ENCODE measurements at places on chromosomes 2 and 18. TPM values are rescaled to one million over a fixed set of nuclear protein-coding genes. Genes with fewer than 3 reads are reported as not detected.

The NMUR1 gene
- 0.89 TPM for polyA plus RNA-seq

The CCDC195 gene
- polyA plus RNA-seq: not detected

The RIT2 gene
- not detected for polyA plus RNA-seq

The SDC1 gene
- 113 TPM for polyA plus RNA-seq

The SERPINB3 gene
- polyA plus RNA-seq: 15.3 TPM

The NYAP2 gene
- polyA plus RNA-seq: 0.20 TPM

The UGT1A6 gene
- 1.9 TPM for polyA plus RNA-seq

The CD8A gene
- polyA plus RNA-seq: 3.7 TPM

The MBD2 gene
- polyA plus RNA-seq: 35.4 TPM

The CCDC102B gene
- 7.1 TPM for polyA plus RNA-seq

The NT5C1B gene
- polyA plus RNA-seq: not detected

The KCNG2 gene
- polyA plus RNA-seq: 0.16 TPM

The AMER3 gene
- polyA plus RNA-seq: not detected

The DLGAP1 gene
- 0.54 TPM for polyA plus RNA-seq

The SNRNP27 gene
- polyA plus RNA-seq: 32.0 TPM

The OTX1 gene
- 0.30 TPM for polyA plus RNA-seq

The DSG1 gene
- polyA plus RNA-seq: not detected

The SERPINB10 gene
- 0.96 TPM for polyA plus RNA-seq

The GALNT3 gene
- polyA plus RNA-seq: 15.4 TPM

The ZNF638 gene
- 45.1 TPM for polyA plus RNA-seq

The MARCO gene
- 114 TPM for polyA plus RNA-seq

The PLCD4 gene
- polyA plus RNA-seq: 0.49 TPM

The KHK gene
- polyA plus RNA-seq: 3.1 TPM

The PUM2 gene
- 29.5 TPM for polyA plus RNA-seq

The CRYGC gene
- polyA plus RNA-seq: not detected

The ABCG8 gene
- polyA plus RNA-seq: not detected

The ARHGAP25 gene
- polyA plus RNA-seq: 19.0 TPM

The LHCGR gene
- 0.06 TPM for polyA plus RNA-seq

The DYSF gene
- polyA plus RNA-seq: 12.9 TPM

The ICOS gene
- polyA plus RNA-seq: 0.49 TPM

The CDK15 gene
- polyA plus RNA-seq: 0.12 TPM

The KCNIP3 gene
- 2.7 TPM for polyA plus RNA-seq

The BUB1 gene
- polyA plus RNA-seq: 1.6 TPM

The NPAS2 gene
- polyA plus RNA-seq: 10.6 TPM

The PCARE gene
- 0.04 TPM for polyA plus RNA-seq

The FOXI3 gene
- polyA plus RNA-seq: not detected

The PAX8 gene
- polyA plus RNA-seq: 0.89 TPM

The RGPD4 gene
- not detected for polyA plus RNA-seq

The COLEC11 gene
- polyA plus RNA-seq: 3.7 TPM

The ZBTB14 gene
- polyA plus RNA-seq: 7.2 TPM

The ANKRD36B gene
- polyA plus RNA-seq: 1.9 TPM

The FEV gene
- polyA plus RNA-seq: not detected

The SERPINB12 gene
- polyA plus RNA-seq: not detected

The MOGAT1 gene
- 0.08 TPM for polyA plus RNA-seq

The RNF152 gene
- polyA plus RNA-seq: 1.1 TPM

The PJVK gene
- 5.7 TPM for polyA plus RNA-seq

The DES gene
- 108 TPM for polyA plus RNA-seq

The EVX2 gene
- not detected for polyA plus RNA-seq

The ADCYAP1 gene
- polyA plus RNA-seq: 0.05 TPM

The CYS1 gene
- 1.0 TPM for polyA plus RNA-seq

The ERBB4 gene
- polyA plus RNA-seq: 0.41 TPM

The ALLC gene
- polyA plus RNA-seq: not detected

Data from lung (tissue), 17 donors.